ENCODE measurements at places on chromosomes 5 and 9.

- DNase-seq = no peak
Measured at GRCh38 chr9:16068476-16068875, 515.6 kb downstream of the CCDC171 start.

DNA sequence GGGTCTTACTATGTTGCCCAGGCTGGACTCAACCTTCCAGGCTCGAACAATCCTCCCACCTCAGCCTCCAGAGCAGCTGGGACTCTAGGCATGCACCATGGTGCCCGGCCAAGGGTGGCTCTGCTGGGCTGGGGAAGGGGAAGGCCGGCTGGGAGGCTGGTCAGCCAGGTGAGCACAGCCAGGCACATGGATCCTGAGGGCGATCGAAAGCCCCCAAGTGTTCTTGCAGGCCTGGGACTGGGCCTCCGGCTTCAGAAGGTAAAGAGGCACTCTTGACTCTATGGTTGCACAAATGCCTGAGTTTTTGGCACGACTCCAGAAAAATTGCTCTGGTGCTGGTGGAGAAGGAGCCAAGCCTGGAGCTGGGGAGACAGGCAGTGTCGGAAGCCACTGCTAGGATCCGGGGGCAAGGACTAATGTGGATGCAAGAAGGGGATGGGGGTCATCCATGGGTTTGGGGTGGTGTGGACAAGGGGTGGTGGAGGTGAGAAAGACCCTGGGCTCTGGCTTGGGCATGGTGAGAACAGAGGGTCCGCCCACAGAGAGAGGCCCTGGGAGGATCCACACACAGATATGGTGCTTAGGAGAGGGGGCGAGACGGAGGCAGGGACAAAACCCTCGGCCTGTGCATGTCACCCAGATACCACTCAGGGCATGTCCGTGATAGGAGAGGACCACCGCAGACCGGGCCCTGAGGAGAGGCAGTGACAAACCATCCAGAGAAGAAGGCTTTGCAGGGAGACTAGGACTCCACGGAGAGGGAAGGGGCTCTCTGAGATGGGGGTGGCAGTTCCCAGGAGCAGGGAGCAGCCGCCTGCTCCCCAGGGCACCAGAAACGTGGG, 51.1 kb upstream of the COL5A1 start:
- no peak for DNase-seq

DNA sequence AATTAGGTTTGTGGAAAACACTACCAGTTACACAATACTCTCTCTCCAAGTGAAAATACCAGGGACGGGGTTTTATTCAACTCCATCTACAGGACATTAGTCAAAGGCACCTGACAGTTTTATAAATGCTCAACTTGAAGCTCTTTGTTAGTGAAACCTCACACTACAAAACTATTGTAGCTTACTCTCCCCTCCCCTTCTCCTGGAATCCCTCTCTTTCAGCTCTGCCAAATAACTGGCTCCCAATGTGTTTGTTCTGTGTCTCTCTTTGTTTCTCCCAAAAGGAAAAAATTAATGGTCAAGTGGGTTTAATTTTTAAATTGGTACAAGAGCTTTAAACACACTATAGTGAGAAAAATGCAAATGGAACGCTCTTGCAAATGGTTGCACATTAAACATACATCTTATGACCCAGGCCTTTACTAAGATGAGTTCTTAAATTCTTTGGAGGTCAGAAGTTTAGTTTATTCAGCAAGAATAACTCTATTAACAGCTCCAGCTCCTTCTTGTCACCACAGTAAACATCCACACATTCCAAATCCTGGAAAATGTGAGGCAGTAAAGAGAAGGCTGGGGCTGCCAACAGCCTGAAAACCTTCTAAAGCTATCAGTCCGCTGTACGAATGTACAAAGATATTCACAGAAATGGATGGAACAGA, 48.4 kb downstream of the ZNF608 start:
- DNase-seq = no peak

GRCh38 chr5:168110870-168111832, 180.3 kb upstream of the WWC1 start:
- no peak for DNase-seq

GRCh38 chr5:85182344-85182743, 797.7 kb upstream of the EDIL3 start:
- no peak for DNase-seq

GRCh38 chr5:99138911-99139310, 210.1 kb upstream of the CHD1 start:
- no peak for DNase-seq

DNA sequence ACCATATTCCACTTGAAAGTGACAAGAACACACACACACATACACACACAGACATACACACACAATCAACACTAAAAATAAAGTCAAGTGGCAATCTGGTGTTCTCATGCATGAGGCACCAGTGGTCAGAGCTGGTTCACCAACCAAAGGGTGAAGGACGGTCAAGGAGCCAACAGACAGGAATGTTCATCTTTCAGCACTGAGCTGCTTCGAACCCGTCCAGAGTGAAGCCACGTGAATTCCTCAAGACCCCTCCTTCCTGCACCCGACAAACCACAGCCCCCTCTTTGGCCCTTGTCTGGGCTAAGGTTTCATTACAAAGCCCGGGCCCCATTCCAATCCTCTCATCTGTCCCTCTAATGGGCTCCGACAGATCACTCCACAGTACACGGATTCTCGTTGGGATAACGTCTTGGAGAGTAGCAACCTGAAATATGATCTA, 84.5 kb upstream of the SMIM23 start:
- no peak for DNase-seq

DNA sequence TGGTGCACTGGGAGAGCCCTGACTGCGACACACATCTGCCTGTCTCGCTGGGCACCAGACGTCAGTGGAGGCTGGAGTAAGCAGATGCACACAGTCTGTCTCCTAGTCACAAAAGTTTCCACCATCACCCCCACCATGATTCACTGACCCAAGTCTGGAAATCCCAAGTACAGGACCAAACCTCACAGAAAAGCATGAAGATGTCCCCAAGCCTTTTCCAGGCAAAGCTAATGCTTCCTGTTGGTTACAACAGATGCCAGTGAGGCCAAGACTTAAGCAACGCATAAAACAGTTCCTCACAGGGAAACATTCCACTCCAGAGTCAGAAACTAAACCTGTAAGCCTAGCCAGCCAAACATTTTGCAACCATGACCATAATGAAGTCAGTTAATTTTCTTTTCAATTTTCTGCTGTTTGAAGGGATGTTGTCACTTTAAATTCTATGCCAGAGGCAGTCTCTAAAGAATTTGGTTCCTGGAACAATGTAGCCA, 259.3 kb upstream of the SLC30A5 start:
- no peak for DNase-seq

GRCh38 chr5:43674536-43674935, 71.6 kb downstream of the NNT start:
- DNase-seq = no peak

DNA sequence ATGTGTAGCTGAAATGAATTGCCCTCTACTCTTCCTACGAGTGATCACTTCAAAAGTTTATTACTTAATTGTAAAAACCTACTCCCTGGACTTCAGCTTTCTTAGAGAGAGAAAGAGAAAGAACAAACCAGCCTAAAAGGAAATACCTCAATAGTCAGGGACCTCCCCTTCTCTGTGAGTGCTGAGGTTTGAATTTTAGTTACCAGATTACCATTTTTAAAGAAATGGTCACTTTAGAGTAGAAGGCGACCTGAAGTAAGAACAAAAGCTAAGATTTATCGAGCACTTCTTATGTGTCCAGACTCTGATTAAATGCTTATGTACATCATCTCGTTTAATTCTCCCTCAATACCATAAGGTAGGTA, 11.3 kb downstream of the RAPGEF1 start:
- no peak for DNase-seq

- no peak for DNase-seq
Measured at GRCh38 chr5:171441246-171441791, 21.9 kb downstream of the FGF18 start.

DNA sequence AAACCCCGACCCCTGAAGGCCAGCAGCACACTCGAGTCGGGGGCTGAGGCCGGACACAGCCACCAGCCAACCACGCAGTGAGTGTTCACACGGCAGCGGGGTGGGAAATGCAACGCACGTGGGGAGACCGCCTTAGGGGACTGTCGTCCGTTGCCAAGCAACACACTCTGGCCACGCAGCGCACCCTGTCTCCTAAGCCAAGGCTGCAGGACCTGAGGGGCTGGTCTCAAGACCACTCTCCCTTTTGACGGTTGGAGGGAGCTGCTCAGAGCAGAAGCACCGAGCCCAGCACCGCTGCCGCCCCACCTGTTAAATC, 7.5 kb downstream of the BRD9 start:
- no peak for DNase-seq

DNA sequence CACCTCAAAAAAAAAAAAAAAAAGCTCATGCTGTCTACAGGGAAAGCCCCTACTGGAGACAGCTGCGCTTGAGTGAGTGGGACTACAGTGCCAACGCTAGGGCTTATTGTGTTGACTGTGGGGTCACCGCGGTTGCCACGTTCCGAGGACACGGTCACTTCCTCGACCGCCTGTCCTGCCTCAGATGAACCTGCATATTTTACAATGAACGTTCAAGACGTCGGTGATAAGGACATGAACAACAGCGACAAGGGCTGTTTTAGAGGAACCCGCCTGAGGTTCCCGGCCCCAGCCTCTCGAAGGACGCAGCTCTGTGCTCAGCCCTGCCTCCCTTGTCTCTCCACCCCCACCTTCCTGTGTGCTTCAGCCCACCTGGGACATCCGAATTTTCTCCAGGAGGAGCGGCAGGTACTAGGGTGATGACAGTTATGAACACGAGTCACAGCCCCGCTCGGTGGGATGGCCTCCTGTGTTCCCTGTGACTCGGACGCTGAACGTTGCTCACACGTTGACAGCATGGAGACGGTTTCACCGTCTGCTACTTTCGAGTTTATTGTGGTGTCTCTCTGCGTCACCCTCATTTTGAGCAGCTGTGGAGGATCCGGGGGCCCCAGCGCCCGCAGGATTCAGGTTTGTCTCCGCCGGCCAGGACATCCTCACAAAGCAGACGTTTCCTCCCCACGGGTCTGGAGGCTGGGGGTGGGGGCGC, 11.3 kb upstream of the DIPK1B start:
- peak; percentile 22 for DNase-seq

DNA sequence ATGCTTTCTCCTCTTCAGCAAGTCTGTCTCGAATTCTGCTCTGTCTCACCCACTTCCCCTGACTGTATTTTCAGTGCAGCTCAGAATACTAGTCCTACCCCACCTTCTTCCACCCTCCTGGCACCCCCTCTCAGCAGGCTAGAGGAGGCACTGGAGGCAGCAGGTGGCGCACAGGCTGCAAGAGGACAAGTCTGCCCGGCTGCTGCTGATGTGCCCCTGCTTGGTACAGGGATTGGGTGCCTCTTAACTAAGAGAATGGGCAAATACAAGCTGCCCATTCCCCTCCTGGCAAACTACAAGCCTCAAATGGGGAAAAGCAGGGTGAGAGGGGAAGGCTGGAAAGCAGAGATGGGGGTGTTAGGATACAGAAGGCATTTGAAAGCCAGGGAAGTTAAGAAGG, 5.1 kb downstream of the TLN1 start:
- DNase-seq = peak; percentile 12

GRCh38 chr5:37668524-37669047, 171.3 kb downstream of the GDNF start:
- DNase-seq = no peak

- DNase-seq = no peak
Measured at GRCh38 chr5:113245427-113246225, 189.2 kb downstream of the TSSK1B start.

GRCh38 chr9:133735415-133735775, 2.8 kb downstream of the SARDH start:
- no peak for DNase-seq

DNA sequence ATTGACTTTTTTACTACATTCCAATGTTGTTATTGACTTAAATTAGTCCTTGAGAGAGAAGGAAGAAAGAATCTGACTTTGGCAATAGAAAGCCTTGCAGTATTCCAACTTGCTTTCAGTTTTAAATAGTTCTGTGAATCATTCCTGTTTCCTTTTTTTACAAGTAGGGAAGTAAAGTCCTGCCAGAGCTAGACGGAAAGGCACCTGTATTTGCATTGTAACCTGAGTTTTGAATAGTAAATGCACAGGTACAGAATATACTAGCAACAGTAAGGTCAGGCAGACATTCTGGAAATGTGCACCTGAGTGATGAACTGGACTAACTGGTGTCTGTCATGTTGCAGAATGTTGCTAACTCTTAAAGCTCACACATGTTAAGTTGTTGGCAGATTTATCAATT, 100.9 kb downstream of the PRKACG start:
- DNase-seq = no peak

DNA sequence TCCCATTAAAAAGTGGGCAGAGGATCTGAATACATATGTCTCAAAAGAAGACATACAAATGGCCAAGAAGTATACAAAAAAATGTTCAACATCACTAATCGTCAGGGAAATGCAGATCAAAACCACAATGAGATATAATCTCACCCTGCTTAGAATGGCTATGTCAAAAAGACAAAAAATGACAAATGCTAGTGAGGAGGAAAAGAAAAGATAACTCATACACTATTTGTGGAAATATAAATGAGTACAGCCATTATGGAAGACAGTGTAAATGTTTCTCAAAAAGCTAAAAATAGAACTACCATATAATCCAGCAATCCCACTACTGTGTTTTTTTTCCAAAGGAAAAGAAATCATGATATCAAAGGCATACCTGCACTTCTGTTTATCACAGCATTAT, 450.7 kb downstream of the EFNA5 start:
- no peak for DNase-seq

GRCh38 chr5:161022151-161022550, 170.1 kb upstream of the ATP10B start:
- DNase-seq = no peak

DNA sequence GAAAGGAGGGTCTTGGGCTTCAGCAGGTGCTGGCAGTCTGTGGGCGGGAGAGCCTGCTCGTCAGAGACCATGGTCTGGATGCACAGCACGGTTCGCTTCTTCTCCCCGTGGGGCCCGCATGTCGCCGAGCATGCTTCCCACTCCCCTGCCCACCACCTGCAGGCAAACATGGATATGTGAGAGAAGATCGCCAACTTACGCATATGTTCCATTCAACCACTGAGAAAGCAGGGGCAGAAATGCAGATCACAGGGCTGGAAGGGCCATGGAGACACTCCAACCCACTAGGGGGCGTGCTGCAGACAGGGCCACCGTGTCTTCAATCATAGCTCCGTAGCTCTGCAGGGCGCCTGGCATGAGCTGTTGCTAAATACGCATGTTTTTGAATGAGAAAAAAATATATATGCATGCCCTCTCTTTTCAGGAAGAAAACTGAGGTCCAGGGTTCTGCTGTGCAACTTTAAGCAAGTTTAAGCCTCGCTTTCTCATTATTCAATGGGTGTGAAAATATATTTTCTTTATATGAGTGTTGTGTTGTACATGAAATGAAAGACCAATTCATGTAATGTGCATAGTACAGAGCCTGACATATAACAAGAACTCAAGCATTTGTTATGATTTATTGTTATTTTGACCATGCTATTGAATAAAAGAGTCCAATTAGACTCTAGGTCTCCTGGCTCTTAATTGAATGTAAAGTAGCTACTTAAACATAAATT, 148.0 kb downstream of the TARS1 start:
- no peak for DNase-seq

GRCh38 chr9:91751922-91752321, 198.1 kb downstream of the ROR2 start:
- DNase-seq = no peak
